ENCODE measurements at places on chromosomes 2 and 18.

DNA sequence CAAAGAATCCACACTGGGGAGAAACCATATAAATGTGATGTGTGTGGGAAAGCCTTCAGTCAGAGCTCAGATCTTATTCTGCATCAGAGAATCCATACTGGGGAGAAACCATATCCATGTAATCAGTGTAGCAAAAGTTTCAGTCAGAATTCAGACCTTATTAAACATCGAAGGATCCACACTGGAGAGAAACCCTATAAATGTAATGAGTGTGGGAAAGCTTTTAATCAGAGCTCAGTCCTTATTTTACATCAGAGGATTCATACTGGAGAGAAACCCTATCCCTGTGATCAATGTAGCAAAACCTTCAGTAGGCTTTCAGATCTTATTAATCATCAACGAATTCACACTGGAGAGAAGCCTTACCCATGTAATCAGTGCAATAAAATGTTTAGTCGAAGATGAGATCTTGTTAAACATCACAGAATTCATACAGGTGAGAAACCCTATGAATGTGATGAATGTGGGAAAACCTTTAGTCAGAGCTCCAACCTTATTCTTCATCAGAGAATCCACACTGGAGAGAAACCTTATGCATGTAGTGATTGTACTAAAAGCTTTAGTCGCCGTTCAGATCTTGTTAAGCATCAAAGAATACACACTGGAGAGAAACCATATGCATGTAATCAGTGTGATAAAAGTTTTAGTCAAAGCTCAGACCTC lies 16.7 kb upstream of the ZSCAN30 start:
- DNase-seq, result no peak

DNA sequence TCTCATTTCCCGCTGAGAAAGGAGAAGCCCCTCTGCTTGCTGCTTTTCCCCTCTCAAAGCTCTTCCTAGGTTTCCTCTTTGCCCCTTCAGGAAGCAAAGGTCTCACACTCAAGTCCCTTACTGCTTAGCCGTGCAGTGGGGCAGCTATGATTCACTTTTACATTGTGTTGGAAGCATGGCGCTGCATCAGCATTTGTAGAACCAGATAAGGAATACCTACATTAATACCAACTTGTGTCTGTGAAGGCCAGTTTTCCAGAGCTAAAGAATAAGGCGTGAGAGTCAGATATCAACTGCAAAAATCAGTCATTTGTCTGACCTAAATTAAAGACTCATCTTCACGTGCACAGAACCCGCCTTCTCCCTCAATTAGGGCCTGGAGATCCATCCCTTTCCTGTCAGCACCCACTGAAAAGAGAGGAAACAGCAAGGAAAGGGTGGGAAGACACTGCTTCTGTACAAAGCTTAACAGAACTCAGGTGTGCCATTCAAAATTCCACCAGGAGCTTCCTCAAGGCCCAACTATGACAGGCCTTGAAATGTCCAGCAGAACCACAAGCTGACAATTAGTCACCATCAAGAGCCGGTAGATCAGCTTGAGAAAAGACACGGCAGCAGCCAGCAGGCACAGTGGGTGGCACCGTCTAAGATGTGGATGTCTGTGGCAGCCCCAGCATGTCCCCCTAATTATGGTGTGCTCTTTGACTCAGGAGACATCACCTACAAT lies 16.1 kb upstream of the XDH start:
- no peak for DNase-seq

DNA sequence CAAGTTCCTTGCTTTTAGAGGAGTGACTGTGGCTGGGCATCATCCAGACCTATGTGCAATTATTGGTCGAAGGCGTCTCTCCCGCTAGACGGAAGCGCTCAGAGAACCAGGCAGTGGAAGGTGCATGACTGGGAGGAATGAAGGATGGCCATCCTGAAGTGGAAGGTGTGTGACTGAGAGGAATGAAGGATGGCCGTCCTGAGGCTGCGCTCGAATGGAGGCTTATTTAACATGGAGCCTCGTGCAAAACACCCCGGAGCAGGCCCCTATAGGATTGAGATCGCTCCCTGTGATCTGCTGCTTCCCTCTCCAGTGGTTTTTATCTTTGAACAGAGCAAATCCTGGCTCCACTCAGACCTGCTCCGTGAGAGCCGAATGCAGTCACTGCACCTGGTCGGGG lies 140.2 kb upstream of the ID2 start:
- no peak for DNase-seq

DNA sequence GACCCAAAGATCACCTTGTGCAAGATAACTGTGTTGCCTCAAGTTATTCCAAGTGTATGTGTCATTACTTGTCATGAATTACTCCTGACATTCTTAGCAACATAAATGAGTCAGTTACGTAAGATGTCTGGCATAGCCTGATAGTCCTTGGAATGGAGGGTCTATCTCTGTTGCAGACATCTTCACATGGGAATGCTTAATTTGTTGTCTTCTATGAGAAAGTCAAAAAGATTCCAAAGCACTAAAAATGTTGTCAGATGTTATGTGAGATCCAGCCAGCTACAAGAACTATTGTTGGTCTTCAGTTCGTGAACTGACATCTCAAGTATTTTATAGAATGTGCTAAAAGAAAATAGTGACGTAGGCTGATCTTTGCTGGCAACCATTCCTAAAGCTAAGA lies 178.2 kb upstream of the RASGRP3 start:
- no peak for DNase-seq

- DNase-seq, result no peak
These were observed 135.8 kb upstream of the FN1 start for GRCh38 chr2:215571689-215572088.

GRCh38 chr2:50743471-50743870 lies 288.5 kb downstream of the NRXN1 start:
- DNase-seq, result no peak

Data from stimulated activated CD8-positive, alpha-beta memory T cell treated with anti-CD3 and anti-CD28 coated beads, Interleukin-7, amount 100 ng/mL, for 1 hour (primary cell).